ENCODE measurements at places on chromosomes 1 and 21. TPM values are rescaled to one million over a fixed set of nuclear protein-coding genes. Genes with fewer than 3 reads are reported as not detected.

AMY1B gene
- total RNA-seq, result not detected

LCE1A gene
- not detected for total RNA-seq

SCP2 gene
- total RNA-seq, result 164 TPM

LAPTM5 gene
- total RNA-seq, result not detected

FAM163A gene
- total RNA-seq, result 0.05 TPM

ESRRG gene
- total RNA-seq, result under 0.01 TPM

S100A7A gene
- total RNA-seq, result not detected

TMCO1 gene
- total RNA-seq, result 97.7 TPM

ASCL5 gene
- not detected for total RNA-seq

NT5C1A gene
- not detected for total RNA-seq

LAMB3 gene
- 26.1 TPM for total RNA-seq

STUM gene
- not detected for total RNA-seq
